Lung (tissue), 17 donors: ENCODE measurements at places on chromosomes 5 and 9.

GRCh38 chr9:109403116-109403515, 82.3 kb upstream of the EPB41L4B start:
- no peak for DNase-seq

DNA sequence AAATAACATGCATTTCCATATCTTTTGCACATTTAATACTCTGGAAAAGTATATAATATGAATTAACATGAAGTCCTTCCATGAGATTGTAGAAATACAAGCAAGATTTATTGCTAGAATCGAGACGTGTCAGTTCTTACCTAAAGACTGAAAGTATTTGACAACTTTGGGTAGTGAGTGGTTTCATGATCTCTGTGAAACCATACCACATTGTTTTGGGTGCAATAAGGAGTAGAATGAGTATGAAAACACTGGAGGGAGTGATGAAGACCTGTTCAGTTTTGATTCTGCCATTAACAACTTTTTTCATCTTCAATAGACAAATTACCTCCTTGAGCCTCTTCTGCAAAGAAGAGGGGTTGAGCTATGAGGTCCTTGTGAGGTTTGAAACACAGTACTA, 133.7 kb downstream of the NUDT12 start:
- no peak for DNase-seq

- DNase-seq: no peak
Observed at GRCh38 chr5:55052383-55052931, 28.4 kb downstream of the GZMK start.

DNA sequence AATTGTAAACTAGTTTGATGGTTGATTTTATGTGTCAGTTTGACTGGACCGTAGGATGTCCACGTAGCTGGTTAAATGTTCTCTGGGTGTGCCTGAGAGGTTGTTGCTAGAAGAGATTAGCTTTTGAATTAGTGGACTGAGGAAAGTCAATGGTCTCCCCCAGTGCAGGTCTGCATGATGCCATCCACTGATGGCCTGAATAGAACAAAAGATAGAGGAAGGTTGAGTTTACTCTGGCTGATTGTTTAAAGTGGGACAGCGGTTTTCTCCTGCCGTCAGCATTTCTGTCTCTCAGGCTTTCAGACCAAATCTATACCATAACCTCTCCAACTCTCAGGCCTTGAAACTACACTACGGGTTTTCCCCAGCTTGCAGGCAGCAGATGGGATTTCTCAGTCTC, 899.2 kb upstream of the WWC1 start:
- DNase-seq: peak; percentile 40

- DNase-seq: no peak
Observed at GRCh38 chr9:137268538-137269201, 8.9 kb upstream of the TOR4A start.

DNA sequence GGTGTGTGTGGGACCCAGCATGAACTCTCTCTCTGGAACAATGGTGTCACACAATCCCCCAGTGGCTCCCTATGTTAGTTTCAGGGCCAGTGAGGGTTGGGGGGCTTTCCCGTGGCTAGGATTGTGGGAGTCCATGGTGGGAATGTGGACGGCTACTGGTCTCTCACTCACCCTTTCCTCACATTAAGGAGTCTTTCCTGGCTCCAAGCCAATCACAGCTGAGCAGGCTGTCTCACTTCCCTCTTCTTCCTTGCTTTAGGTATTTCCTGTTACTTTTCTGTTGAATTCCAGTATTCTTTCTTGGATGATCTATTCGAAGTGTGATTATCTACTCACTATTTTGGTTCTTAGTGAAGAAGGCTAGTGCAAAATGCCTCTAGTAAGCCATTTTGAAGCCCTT, 324.4 kb upstream of the MPDZ start:
- DNase-seq: no peak

- DNase-seq: no peak
Observed at GRCh38 chr9:116020146-116020545, 133.4 kb upstream of the PAPPA start.

GRCh38 chr5:32506201-32506661, 61.7 kb upstream of the ZFR start:
- DNase-seq: peak; percentile 76

GRCh38 chr9:134659688-134660131, 18.1 kb downstream of the COL5A1 start:
- DNase-seq: no peak

DNA sequence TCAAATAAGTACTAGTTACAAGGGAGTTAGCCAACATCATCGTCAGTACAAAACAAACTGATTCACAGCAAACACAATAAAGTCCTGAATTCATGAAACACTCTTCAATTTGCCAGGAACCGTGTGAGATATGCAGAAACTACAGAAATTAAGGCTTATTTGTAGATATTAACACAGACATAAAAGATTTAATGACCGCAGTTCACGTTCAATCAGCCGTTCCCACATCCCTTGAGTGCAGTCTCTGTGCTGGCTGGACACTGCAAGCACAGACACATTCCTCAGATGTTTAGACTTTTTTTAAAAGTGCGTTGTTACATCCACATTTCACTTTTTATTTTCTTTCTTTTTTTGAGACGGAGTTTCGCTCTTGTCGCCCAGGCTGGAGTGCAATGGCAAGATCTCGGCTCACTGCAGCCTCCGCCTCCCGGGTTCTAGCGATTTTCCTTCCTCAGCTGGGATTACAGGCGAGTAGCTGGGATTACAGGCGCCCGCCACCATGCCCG, 566 bp upstream of the CEP78 start:
- DNase-seq: peak; percentile 60

DNA sequence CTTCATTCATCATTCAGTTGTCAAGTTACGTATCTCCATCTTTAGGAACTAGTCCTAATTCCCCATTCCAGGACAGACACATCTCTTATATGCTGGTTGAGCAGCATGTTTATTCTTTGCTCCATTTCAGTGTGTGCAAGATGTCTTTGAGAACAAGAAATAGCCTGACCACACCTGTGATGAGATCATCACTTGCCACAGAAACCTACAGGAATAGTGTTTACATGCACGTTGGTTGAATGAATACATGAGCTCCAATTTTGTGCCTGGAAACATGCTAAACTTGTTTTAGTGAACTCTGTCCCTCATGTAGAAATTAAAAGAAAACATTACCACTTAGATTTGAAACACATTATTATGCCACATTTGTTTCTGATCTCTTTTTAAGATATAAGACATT, 489.1 kb downstream of the CDH18 start:
- DNase-seq: no peak

DNA sequence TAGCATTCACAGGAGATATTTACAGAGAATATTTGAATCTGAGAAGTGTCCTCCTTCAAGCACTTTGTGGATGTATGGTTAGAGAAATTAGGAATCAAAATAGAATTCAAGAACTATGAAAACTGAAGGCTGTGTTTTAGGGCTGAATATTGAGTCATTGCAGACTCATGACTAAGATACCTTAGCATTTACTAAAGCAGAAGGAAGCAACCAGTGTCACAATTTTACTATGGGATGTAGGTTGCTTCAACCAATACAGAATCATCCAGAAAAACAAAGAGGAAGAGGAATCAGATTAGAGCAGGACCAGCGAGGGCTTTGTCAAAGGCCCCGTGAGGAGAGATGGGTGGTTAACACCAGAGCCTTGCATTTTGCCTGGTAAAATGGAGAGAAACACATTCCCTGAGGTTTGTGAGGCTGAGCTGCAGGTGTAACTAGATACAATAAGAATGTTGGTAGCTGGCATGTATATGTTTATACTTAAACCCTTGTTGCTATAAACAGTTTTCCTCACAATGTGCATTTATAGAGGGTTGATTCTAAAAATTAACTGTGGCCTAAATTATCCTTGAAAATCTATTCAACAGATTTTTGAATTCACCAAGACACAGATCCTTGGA, 518.1 kb downstream of the AGTPBP1 start:
- DNase-seq: no peak

DNA sequence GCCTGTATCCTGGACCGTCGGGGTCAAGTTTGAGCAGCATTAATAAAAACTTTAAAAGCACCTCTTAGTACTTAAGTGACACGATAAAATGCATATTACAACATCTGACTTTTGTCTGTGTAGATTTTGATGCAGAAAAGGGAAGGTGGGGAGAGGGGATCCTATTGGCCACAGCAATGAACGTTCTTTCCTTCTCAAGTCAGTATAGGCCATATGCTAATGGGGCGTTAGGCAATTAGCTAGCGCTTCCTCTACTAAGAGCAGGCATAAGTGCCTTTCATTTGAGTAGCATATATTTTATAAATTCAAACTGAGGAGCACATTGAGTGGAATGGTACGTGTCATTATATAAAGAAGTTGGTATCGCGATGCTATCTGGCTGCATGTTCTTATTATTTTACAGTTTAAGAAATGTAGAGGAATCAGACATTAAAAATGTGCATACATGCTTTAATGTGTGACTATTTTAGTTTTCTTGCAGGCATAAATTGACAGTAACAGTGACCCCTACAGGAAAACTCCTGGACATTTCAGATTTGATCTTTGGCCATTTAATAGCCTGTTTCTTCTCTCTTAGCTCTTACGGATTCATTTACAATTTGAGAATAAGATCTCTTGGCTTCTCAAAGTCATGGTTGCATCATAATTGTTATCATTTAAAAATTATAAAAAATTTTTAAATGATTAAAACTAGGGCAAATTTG, 1.1 kb upstream of the GNA14 start:
- DNase-seq: no peak

DNA sequence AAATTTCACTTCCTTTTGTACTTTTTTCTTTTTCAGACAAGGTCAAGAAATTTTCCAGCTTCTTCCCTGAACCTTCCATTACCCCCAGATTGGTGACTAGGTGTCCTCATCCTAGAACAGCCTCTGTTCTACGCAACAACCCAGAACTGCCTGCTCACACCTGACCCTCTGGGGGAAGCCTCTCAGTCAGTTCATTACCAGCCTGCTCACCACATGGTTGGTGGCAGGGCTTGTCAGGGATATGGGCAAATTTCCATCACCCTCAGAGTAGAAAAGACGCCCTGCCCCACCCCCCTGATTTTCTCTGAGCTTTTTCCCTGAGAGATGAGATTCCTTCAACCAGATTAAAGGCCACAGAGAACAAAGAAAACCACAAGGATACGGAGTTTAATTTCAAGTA, 5.3 kb upstream of the CFAP95 start:
- no peak for DNase-seq

- no peak for DNase-seq
Observed at GRCh38 chr5:6572825-6573380, 59.9 kb downstream of the NSUN2 start.

DNA sequence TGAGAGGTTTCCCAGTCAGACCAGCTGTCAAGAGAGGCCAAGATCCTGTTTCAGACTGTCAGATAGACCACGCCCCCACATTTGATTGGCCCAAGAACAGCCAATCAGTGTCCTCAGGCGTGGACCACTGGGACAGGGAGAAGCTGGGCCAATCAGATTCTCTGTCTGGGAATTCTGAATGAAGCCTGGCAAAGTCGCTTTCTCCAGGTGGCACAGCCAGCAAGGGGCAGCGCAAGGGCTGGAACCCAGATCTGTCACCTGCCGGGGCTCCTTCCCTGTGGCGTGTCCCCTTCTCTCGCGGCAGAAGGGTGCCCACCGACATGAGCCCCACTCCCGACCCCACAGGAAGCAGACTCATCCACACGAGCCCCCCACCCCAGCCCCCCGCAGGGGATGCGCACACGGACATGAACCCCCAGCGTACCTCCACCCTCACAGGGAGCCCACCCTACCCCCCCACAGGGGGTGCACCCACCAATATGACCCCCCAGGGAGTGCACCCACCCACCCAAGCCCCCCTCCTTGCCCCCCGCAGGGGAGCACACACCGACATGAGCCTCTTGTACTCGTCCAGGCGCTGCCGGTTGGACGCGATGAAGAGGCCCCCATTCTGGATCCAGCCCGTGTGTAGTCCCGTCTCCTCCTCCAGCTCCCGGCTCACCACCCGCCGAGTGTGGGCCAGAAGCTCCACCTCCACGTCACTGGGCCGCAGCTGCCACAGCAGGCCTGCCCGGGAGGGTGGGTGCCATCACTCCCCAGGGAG, 6.1 kb downstream of the SARDH start:
- no peak for DNase-seq

DNA sequence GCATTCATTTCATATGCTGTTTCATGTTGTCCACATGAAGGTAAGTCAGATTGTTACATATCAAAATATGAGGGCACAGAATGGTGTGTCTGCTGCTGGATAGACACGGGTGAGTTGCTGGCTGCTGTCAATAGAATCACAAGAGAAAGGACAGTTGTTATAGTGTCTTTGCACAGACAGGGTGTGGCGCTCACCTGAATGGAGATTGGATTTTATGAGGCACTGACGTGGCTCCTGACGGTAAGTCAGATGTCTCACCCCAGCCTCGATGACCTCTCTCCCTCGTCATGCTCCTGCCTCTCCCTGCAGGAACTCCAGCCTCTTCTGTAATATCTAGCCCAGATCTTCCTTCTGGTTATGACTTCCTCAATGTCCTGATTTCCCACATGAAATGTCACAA, 75.4 kb upstream of the SELENOP start:
- DNase-seq: no peak

DNA sequence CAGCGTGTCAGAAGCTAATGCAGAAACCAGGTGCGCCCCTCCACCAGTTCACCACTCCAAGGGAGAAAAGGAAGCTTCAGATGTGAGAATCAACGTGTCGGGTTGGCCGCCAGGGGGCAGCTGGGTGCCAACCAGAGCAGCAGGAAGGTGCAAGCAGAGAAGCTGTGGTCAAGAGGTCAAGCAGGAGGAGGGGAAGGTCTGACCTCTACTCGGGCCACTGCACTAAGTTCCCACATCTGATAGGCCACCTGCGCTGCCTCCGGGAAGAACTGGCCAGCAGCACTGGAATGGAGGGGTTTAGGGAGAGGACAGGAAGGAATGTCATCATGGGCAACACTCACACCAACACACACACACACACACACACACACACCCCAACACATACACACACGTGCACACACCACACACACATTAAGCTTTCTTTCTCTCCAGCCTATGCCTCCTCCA, 31.4 kb downstream of the ANXA6 start:
- DNase-seq: peak; percentile 58
